Glomerular endothelial cell (primary cell): ENCODE measurements at places on chromosomes 5 and 9. TPM values are rescaled to one million over a fixed set of nuclear protein-coding genes. Genes with fewer than 3 reads are reported as not detected.

DNA sequence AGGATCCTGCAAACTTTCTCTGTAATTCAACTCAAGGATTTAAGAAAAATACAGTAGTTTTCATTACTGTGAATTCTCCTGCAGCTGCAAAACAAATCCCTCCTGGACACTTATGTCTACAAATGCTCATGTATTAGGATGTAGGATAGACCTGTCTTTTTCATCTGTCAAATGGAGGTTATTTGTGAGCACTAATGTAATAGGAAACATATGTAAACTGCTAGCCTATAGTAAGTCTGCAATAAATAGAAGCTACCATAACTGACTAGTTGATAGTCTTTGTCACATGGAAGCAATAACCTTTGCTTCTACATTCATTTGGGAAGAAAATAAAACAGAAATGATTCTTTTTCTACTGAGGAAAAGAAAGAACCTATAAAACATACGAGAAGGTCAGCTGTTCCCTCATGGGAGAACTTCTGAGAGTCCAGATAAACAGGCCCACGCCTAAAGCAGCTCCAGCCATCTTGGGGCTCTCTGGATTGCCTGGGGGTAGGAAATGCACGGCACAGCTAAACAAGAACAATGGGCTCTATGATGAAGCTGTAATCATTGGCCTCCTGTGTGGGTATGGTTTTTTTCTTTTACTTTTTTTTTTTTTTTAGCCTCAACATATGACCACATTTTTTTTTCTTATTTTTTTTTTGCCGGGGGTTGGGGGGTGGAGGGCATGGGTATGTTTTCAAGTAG is 6.2 kb downstream of the KCNV2 start:
- DNase-seq, result no peak

DNA sequence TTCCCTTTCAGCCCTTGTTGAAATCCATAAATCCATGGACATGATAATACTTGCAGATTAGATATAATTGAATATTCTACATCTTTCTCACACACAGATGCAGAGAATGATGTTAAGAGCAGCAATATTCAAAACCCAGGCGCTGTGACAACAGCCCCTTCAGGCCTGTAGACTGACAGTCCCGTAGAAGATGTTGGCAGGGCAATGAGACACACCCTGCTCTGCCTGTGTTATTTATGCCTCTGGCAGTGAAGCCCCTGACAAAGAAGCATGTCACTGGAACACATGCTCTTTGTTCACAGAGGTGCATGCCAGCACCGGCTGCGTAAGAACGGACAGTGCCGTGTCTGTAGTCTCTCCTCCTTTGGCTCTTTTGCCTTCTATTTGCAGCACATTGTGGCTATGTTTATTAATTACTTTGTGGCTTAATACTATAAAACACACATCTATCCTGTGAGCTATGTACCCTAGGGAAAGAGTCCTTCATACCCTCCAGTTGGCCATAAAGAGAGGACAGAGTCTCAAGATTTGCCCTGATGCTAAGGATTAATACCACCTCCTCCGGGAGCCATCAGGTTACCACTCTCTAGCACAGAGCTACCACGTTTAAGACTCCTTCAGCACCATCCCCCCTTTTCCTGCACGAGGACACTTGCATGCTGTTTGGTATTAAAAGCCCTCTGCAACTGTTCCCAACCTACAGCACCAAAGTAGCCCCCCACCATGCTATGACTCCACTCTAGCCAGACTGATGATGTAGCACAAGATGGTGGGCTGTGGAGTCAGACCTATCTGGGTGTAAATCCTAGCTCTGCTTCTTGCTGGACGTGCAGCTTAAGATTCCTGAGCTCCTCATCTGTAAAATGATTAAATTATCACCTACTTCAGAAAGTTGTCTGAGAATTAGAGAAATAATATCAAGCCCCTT is 2.0 kb upstream of the ANP32B start:
- no peak for DNase-seq

The PCDHB16 gene
- 0.05 and 1.1 TPM in 2 replicates for total RNA-seq

DNA sequence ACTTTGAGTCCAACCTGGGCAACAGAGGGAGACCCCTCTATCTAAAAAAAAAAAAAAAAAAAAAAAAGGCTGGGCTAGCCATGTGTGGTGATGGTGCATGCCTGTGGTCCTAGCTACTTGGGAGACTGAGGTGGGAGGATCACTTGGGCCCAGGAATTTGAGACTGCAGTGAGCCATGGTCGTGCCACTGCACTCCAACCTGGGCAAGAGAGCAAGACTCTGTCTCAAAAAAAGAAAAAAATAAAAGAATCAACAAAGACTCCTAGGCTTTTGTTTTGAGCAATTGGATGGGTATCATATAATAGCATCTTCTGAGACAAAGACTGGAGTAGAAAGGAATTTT is 481.7 kb upstream of the PAPPA start:
- no peak for DNase-seq

DNA sequence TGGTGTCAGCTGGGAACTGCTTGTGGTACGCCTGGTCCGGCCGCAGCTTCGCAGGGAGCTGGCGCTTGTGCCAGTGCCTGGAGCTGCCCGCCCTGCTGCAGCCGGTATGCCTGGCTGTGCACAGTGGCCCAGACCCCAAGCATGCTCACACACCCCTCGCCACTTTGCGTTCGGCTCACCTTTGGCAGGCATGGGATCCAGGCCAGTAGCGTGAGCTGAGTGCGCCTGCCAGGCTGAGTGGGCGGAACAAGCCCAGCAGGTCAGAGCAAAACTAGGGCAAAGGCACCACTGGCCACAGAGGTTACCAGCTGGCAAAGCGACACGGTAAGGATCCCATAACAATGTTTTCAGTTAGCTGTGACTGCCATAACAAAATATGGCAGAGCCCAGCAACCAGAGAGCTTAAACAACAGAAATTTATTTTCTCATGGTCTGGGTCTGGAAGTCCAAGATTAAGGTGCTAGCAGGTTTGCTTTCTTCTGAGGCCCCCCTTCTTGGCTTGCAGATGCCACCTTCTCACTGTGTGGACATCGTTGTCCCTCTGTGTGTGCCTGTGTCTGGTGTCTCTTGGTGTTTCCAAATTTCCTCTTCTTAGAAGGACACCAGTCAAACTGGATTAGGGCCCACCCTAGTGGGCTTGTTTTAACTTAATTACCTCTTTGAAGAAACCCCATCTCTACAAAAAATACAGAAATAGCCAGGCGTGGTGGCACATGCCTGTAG is 61.6 kb downstream of the PSAT1 start:
- no peak for DNase-seq

- no peak for DNase-seq
Measured at GRCh38 chr5:142221091-142221860, 103.5 kb downstream of the SPRY4 start.

The PCDHGA2 gene
- 2.6 and 4.1 TPM in 2 replicates for total RNA-seq

- no peak for DNase-seq
Measured at GRCh38 chr5:139443831-139444453, 4.6 kb upstream of the DNAJC18 start.

DNA sequence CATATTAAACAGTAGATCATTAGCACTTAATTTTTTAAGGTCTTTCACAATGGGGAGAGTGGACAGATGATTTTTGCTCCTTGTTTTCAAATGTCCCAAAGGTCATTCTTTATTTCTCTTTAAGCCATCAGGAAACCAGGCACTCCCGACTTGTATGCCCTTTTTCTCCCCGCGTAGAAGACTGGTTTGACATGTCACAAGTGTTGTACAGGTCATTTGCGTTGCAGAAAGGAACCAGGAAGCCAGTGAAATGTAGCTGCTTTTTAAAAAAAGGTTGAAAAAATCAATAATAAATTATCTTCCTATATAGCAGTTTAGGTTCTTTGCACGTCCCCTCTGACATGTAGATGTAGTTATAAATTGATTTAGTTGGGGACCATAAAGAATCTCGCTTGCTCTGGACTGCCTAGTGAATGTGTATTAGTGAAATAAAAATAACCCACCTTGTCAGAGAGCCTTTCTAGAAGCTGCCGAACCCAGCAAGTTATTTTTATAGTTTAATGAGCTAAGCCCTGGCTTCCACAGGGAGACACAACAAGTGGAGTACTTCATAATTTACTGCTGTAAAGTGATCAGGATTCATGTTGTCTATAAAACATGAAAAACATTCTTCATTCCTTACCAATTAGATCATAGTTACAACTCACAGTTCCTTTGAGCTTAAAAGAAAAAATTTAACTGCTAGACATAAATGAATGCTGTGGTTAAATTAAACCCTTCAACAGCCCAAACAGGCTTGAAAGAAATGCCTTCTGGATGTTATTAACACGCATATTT is 404.6 kb downstream of the CSNK1G3 start:
- no peak for DNase-seq

GRCh38 chr9:111839387-111839786 is 44.6 kb upstream of the SHOC1 start:
- DNase-seq, result no peak

- DNase-seq, result no peak
Measured at GRCh38 chr5:103511554-103511885, 51.1 kb downstream of the NUDT12 start.

- DNase-seq, result no peak
Measured at GRCh38 chr5:112708103-112708622, 29.5 kb upstream of the APC start.

The MSX2 gene
- 0.53 and 0.87 TPM in 2 replicates for total RNA-seq

The AGXT2 gene
- total RNA-seq, result not detected in 2 replicates

DNA sequence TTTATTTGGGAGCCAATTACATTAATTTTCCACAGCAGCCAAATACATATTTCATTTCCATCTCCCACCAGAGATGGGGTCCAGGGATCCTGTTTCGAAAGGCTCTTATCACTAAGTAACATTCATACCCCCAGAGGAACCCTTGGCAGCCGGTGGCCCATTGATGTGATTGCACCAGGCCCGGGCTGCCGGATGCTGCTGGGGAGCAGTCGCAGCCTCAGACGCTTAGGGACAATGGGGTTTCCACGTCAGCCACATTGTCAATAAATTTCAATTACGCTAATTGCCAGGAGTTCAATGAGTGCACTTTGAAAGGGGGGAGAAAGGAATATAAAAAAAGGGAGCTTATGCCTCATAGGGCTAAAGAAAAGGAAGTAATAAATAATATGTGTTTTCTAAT is 478.8 kb upstream of the ADAMTS16 start:
- DNase-seq, result no peak

GRCh38 chr9:133453651-133454050 is 6.1 kb upstream of the CACFD1 start:
- DNase-seq, result no peak
